ENCODE measurements at places on chromosomes 7 and 10. TPM values are rescaled to one million over a fixed set of nuclear protein-coding genes. Genes with fewer than 3 reads are reported as not detected.

EGR2 gene
- 0.43 TPM for total RNA-seq

NEUROD6 gene
- not detected for total RNA-seq

FIS1 gene
- total RNA-seq, result 143 TPM

ZNF282 gene
- total RNA-seq, result 23.9 TPM

ERVW-1 gene
- not detected for total RNA-seq

EBF3 gene
- total RNA-seq, result 0.14 TPM

PLEKHS1 gene
- 0.09 TPM for total RNA-seq

NANOS1 gene
- total RNA-seq, result 3.2 TPM

ACHE gene
- total RNA-seq, result 2.5 TPM

HHEX gene
- 14.7 TPM for total RNA-seq

ZNF777 gene
- total RNA-seq, result 20.8 TPM

GTF2IRD2 gene
- 5.2 TPM for total RNA-seq

HOXA1 gene
- total RNA-seq, result 2.5 TPM

GIMAP6 gene
- total RNA-seq, result not detected

MYH16 gene
- 0.56 TPM for total RNA-seq

OPALIN gene
- total RNA-seq, result not detected

KIAA1549 gene
- total RNA-seq, result 5.7 TPM

C10orf67 gene
- 0.17 TPM for total RNA-seq

MMD2 gene
- not detected for total RNA-seq

ZNF138 gene
- total RNA-seq, result 3.8 TPM

SYT15B gene
- total RNA-seq, result 2.7 TPM

MRPS16 gene
- 125 TPM for total RNA-seq

SFTPA1 gene
- total RNA-seq, result not detected

LRRD1 gene
- total RNA-seq, result not detected

SLC26A4 gene
- 0.02 TPM for total RNA-seq

AZGP1 gene
- total RNA-seq, result not detected

PRR15 gene
- 1.1 TPM for total RNA-seq

TET1 gene
- total RNA-seq, result 0.57 TPM

FAM180A gene
- total RNA-seq, result not detected

ATOH7 gene
- 0.29 TPM for total RNA-seq

STAMBPL1 gene
- 35.2 TPM for total RNA-seq

SEMA4G gene
- 8.0 TPM for total RNA-seq

PRKCQ gene
- total RNA-seq, result 4.0 TPM

IDE gene
- total RNA-seq, result 24.0 TPM

NPSR1 gene
- total RNA-seq, result not detected

RBM20 gene
- total RNA-seq, result 1.3 TPM

LRRC18 gene
- total RNA-seq, result not detected

TMEM178B gene
- 1.6 TPM for total RNA-seq

SMNDC1 gene
- 54.0 TPM for total RNA-seq

PDE6C gene
- not detected for total RNA-seq

CAV1 gene
- 487 TPM for total RNA-seq

SCIN gene
- total RNA-seq, result 0.49 TPM

STAG3 gene
- 0.22 TPM for total RNA-seq

TIMM23 gene
- 154 TPM for total RNA-seq

PARD3 gene
- total RNA-seq, result 71.0 TPM

SERPINE1 gene
- total RNA-seq, result 1,104 TPM

NPFFR1 gene
- total RNA-seq, result not detected

EMX2 gene
- not detected for total RNA-seq

H2BK1 gene
- not detected for total RNA-seq

Data from A549 treated with CORT108297 at 1 μM for 4 hours (cell line).